A549 treated with AZD2906 at 1 μM for 4 hours (cell line): ENCODE measurements at places on chromosomes 4 and X. TPM values are rescaled to one million over a fixed set of nuclear protein-coding genes. Genes with fewer than 3 reads are reported as not detected.

The MRFAP1 gene
- total RNA-seq: 276 to 288 TPM (median 276 TPM) in 5 replicates

The CTAG1B gene
- total RNA-seq: not detected in 5 replicates

The GAGE1 gene
- total RNA-seq: not detected in 5 replicates

The SMS gene
- total RNA-seq: 177 to 219 TPM (median 181 TPM) in 5 replicates

The PRRG3 gene
- not detected in 5 replicates for total RNA-seq

The PDHA1 gene
- 242 to 322 TPM (median 308 TPM) in 5 replicates for total RNA-seq

The TLL1 gene
- total RNA-seq: 0.12 to 0.38 TPM (median 0.15 TPM) in 5 replicates

The GPR78 gene
- total RNA-seq: 0.03 to 0.06 TPM in 2 of 5 replicates, not detected in the others

The ARX gene
- 0.25 to 0.74 TPM (median 0.69 TPM) in 5 replicates for total RNA-seq

The CYTL1 gene
- not detected in 5 replicates for total RNA-seq

The HEPH gene
- total RNA-seq: not detected in 5 replicates

The PDHA2 gene
- total RNA-seq: not detected in 5 replicates

The NKX6-1 gene
- 0.23 to 0.51 TPM (median 0.39 TPM) in 5 replicates for total RNA-seq

The P2RY8 gene
- 0.02 to 0.06 TPM (median 0.04 TPM) in 4 of 5 replicates, not detected in the other for total RNA-seq

The POU4F2 gene
- not detected in 5 replicates for total RNA-seq

The AMELX gene
- not detected in 5 replicates for total RNA-seq

The NWD2 gene
- 0.01 TPM in 1 of 5 replicates, not detected in the others for total RNA-seq

The MTNR1A gene
- 0.50 to 0.93 TPM (median 0.69 TPM) in 5 replicates for total RNA-seq

The RASL11B gene
- total RNA-seq: 0.13 to 0.20 TPM (median 0.14 TPM) in 5 replicates

The ADRA2C gene
- 5.9 to 11.0 TPM (median 10.6 TPM) in 5 replicates for total RNA-seq

The CCDC110 gene
- 0.06 TPM in 1 of 5 replicates, not detected in the others for total RNA-seq

The DUSP9 gene
- total RNA-seq: 1.3 to 1.7 TPM (median 1.5 TPM) in 5 replicates

The MAGEA4 gene
- total RNA-seq: not detected in 5 replicates

The SMC1A gene
- 40.8 to 54.2 TPM (median 48.5 TPM) in 5 replicates for total RNA-seq

The PIR gene
- total RNA-seq: 46.0 to 53.7 TPM (median 50.8 TPM) in 5 replicates

The MAGEA11 gene
- total RNA-seq: not detected in 5 replicates

The TASL gene
- not detected in 5 replicates for total RNA-seq

The KLHL34 gene
- total RNA-seq: not detected in 5 replicates

The USP11 gene
- 50.4 to 56.1 TPM (median 54.9 TPM) in 5 replicates for total RNA-seq

The CD38 gene
- 12.4 to 16.6 TPM (median 13.0 TPM) in 5 replicates for total RNA-seq

The HHIP gene
- 0.37 to 1.3 TPM (median 0.76 TPM) in 5 replicates for total RNA-seq

The AKAP4 gene
- total RNA-seq: 0.14 TPM in 1 of 5 replicates, not detected in the others

The GCNA gene
- 1.6 to 1.9 TPM (median 1.7 TPM) in 5 replicates for total RNA-seq

The CYBB gene
- total RNA-seq: 0.01 to 0.09 TPM (median 0.03 TPM) in 5 replicates

The MFAP3L gene
- 3.3 to 4.8 TPM (median 3.9 TPM) in 5 replicates for total RNA-seq

The TCEAL1 gene
- 34.1 to 45.4 TPM (median 38.3 TPM) in 5 replicates for total RNA-seq

The MAGEB1 gene
- total RNA-seq: not detected in 5 replicates
